ENCODE measurements at places on chromosomes 4 and X.

GRCh38 chr4:108799306-108799705 is 36.5 kb upstream of the ETNPPL start:
- DNase-seq, result no peak

GRCh38 chrX:69493766-69494165 is 10.4 kb upstream of the NALF2 start:
- no peak for DNase-seq

- DNase-seq, result no peak
Observed at GRCh38 chrX:13140007-13140406, 95.6 kb upstream of the FAM9C start.

DNA sequence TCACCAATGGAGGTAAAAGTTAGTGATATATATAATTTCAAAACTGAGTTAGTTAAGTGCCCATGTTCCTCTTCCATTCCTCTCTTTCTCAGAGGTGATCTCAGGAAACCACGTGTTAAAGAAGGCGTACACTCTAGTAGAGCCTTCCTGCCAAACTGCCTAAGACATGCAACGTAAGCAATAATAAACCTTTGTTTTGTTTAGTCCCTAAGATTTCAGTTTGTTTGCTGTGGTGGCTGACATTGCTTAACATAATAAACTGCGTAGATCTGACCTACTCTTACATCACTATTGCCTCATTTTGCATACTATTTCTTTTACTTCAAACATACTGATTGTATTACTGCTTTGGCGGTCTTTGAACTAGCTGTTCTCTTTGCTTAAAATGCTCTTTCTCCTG is 99.2 kb downstream of the JADE1 start:
- DNase-seq, result no peak

GRCh38 chr4:54495091-54495490 is 162.7 kb upstream of the KIT start:
- DNase-seq, result no peak

DNA sequence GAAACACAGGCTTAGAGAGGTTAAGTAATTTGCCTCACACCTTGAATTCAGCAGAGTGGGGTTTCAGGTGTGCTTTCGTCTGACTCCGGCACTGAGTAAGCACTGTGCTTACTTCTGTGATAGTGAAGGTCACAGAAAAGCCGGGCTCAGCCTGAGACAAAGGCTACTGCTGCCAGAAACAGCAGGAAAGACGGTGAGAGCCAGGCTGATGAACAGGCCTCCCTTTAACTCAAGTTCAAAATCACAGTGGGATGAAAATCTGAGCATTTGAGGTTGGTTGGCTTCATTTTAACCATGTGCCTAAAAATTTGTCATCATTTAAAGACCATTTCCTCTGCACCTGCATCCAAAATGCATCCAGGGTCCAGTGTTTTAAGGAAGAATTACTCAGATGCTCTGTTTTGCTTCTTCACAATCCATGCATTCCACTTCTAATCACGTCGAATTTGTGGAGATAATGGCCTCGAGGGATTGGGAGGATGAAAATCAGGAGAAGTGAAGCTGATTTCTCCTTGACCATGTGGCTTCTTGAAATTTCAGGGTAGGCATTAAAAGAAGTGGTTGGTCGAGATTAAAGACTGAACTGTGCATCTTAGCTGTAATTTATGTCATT is 121.2 kb upstream of the LNX1 start:
- no peak for DNase-seq

DNA sequence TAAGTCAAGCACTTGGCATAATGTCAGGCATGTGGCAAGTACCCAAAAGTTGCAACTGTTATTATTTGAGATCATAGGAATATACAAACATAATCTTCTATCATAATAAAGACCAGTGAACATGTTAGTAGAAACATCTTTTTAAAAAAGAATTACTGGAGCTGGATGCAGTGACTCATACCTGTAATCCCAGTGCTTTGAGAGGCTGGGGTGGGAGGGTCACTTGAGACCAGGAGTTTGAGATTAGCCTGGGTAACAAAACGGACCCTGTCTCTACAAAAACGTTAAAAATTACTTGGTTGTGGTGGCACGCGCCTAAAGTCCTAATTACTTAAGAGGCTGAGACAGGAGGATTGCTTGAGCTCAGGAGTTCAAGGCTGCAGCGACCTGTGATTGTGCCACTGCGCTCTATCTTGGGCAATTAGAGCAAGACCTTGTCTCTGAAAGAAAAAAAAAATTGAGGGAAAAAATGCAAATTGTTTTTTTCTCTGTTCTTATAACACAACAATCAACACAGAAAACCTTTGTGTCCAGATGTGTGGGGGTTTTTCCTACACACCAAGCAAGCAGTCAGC is 284.3 kb downstream of the ARHGAP10 start:
- DNase-seq, result no peak

GRCh38 chrX:33324099-33324498 is 112.8 kb upstream of the DMD start:
- DNase-seq, result no peak

DNA sequence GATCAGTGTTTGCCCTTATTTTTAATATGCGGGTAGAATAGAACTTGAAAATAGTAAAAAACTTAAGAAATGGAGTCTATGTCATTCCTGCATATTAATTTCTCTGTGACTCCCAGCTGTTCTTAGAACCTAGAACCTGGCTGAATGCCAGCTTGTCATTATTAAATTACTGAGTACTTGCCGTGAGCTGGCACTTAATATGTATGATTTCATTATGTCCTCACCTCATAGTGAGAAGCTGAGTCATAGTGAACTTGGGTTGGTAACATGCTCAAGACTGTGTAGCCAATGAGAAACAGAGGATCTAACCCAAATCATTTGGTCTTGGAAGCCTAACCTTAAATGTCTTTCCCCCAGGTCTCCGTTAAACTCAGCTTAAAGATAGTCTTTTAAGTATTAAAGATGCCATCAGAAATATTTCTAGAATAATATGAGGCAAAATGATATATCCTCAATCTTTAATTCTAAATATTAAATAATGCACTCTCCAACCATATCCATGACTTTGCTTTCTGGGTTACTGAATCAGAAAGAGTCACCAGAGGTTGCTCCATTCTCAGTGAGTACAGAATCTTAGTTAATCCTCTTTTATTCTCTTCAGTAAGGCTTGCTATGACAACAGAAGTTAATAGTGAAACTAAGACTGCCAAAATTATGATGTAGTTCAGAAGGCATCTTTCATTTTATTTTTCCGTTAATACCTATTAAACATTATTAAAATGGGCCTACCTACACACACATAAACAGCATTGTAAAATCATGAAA is 58.6 kb upstream of the TLL1 start:
- no peak for DNase-seq

DNA sequence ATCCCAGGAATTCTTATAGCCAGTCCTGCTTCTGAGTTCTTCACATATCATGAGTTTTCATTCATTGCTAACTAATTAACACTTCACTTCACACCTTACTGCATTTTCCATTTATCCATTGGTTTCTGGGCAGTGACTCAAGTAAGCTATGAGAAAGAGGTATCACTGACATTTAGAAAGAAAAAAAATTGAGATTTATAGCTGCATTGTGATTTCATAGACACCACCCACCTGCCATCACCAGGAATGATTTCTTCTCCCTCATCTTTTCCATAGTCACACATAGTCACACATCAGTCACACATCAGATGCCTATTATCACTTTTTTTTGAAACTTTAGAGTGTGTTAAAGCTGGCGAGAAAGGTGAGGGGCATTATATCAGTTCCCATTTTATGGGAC is 121.8 kb downstream of the SLC39A8 start:
- no peak for DNase-seq

GRCh38 chr4:94641702-94642560 is 115.8 kb upstream of the BMPR1B start:
- DNase-seq, result no peak

GRCh38 chrX:2697741-2698299 is 6.7 kb downstream of the CD99 start:
- no peak for DNase-seq

DNA sequence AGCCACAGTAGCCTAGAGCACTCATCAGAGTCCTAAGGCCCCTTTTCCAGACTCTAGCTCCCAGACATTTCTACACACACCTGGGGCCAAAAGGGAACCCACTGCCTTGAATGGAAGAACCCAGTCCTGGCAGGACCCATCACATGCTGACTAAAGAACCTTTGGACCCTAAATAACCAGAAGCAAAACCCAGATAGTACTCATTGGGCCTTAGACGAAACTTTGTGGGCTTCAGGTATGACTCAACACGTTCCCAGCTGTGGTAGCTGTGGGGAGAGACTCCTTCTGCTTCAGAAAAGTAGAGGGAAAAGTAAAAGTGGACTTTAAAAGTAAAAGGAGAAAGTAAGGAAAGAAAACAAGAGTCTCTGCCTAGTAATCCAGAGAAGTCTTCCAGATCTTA is 311.5 kb downstream of the OPHN1 start:
- no peak for DNase-seq

DNA sequence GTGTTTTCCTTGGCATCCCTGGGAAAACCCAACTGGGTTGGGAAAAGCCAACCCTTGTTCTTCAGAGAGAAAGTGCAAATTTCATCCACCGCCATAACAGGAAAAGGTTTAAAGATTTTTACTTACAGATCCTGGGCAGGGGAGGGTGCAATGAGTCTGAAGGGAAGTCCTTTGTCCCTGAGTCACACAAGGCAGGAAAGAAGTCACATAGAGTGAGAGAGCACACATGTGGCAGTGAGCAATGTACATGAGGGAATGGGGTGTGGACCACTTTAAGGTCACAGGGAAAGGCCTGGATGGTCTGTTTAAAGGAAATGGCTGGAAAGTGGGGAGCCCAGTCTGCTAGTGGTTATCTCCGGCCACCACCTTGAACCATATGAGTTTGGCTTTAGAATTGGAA is 248.9 kb downstream of the HS3ST1 start:
- DNase-seq, result no peak

DNA sequence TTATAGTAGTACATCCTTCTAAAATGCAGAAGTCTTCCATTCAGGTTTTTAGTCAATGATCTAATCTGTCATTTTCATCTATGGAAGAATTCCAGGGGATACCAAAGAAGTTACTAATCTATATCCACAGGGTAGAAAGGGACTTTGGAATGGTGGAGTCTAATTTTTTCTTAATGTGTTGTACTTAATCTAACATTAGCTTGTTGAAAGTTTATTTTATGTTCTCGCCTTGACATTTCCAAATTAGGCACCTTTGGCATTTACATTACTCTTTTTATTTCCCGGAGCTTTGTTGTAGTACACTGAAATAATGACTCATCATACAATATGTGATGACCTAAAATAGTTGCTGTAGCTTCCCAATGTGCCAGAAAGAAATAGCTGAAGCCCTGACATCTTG is 91.5 kb downstream of the HTR2C start:
- no peak for DNase-seq

GRCh38 chrX:42098900-42099299 is 175.5 kb upstream of the CASK start:
- DNase-seq, result no peak

DNA sequence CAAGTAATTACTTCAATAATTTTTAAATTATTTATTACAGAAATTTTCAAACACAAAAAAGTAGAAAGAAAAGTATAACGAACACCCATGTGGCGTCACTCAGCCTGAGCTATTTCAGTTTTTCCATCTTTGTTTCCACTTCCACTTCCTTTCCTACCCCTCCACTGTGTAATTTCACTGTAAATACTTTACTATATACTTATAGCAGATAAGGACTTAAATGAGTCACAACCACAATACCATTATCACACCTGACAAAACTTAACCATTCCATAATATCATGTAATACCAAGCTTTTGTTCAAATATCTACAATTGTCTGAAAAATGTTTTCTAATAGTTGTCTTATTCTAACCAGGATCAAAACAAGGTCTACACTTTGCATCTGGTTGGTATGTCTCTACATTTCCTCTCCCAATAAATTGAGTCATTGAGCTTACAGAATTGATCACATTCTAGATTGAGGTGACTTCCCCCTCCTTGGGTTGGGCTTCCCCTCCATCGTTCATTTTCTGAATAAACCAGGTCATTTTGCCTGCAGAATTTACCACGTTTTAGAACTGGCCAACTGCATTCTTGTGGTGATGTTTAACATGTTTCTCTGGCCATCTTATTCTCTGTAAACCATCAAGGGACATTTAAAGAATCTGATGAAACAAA is 48.7 kb downstream of the ATP10D start:
- no peak for DNase-seq

- DNase-seq, result no peak
Observed at GRCh38 chr4:2060611-2061185, 1.6 kb downstream of the NAT8L start.

DNA sequence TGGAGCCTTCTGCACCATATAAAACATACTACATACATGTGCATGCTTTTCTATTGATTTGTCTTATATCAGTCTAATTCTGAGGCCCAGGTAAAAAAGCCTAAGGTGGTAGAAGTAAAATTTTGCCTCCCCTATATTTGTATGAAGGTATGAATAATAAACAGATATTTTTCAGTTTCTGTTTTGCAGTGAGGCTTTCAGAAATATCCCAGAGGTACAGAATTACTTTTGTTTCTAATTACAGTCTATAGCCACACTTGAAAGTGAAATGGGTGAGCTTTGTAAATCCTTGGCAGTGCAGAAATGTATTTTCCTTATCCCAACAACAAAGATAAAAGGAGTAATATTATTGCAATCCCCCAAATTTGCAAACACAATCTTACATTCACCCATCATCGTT is 59.5 kb downstream of the DDX60 start:
- no peak for DNase-seq

DNA sequence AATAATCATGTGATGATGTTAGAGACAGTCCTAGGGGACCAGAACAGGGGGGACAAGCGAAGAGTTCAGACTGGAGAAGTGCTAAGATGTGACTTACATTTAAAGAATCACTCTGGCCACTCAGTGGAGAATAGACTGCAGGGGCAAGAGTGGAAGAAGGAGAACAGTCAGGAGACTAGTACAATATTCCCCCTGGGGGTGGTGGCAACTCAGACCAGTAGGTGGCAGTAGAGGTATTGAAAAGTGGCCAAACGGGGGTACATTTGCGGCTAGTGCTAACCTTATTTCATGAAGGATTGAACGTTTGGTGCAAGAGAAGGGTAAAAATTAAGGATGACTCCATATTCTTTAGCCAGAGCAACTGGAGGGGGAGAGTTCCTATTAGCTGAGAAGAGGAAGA is 2.7 kb upstream of the BMX start:
- DNase-seq, result peak; percentile 40

DNA sequence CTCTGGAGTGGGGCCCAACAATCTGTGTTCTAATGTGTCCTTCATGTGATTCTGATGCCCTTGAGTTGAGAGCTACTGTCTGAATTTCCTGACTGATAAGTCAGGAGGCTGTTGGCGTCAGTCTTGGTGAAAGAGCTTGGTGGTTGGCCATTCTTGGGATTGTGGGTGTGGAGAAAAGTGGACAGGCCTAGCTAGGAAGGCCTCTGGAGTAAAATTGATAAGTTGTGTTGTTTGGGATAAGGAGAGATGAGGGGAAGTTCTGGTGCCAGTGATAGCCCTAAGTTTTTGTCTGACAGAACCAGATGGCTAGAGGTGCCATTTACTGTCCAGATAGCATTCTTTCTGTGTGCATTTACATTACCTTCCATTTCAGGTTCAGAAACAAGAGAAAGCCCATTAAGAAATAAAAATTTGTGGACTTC is 11.7 kb downstream of the NSD2 start:
- no peak for DNase-seq
